ENCODE measurements at places on chromosomes 5 and 9.
A peak's percentile ranks its signal among the peaks of the same experiment; 100 is the strongest.

GRCh38 chr5:83510260-83510659 is 38.7 kb downstream of the VCAN start:
- DNase-seq, result no peak

GRCh38 chr9:82968816-82969215 is 94.1 kb downstream of the RASEF start:
- DNase-seq, result no peak

DNA sequence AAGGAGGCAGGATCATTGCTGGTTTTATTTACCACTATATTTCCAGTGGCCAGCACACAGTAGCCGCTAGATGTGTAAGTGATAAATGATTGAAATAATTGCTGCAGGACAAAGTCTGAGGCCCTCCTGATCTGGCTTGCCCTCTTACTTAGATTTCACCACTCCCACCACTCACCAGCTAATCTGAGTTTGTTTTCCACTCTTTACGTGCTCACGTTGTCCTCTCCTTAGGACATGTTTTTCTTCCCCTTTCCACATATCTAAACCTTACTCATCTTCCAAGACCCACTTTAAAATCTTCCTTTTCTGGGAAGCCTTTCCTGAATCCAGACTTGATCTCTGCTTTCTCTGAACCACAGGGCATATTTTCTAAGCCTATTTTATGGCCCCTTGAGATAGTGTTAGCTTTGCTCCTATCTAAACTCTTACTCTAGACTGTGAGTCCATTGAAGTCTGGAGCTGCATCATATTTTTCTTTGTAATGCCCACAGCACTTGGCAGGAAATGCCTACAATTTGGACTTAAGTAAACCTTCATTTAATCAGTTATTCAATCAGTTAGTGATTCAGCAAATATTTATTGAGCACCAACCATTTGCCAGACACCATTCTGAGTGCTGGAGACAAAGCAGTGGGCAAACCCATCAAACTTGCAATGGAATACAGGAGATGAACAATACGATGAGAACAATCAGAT is 2.4 kb downstream of the TLR4 start:
- no peak for DNase-seq

GRCh38 chr9:113876151-113876992 is at the start of gene ZNF618:
ZNF618 (plus strand) TSS chr9:113876309; CDS start chr9:113876381, 72 bp downstream.
- DNase-seq, result peak; percentile 29

DNA sequence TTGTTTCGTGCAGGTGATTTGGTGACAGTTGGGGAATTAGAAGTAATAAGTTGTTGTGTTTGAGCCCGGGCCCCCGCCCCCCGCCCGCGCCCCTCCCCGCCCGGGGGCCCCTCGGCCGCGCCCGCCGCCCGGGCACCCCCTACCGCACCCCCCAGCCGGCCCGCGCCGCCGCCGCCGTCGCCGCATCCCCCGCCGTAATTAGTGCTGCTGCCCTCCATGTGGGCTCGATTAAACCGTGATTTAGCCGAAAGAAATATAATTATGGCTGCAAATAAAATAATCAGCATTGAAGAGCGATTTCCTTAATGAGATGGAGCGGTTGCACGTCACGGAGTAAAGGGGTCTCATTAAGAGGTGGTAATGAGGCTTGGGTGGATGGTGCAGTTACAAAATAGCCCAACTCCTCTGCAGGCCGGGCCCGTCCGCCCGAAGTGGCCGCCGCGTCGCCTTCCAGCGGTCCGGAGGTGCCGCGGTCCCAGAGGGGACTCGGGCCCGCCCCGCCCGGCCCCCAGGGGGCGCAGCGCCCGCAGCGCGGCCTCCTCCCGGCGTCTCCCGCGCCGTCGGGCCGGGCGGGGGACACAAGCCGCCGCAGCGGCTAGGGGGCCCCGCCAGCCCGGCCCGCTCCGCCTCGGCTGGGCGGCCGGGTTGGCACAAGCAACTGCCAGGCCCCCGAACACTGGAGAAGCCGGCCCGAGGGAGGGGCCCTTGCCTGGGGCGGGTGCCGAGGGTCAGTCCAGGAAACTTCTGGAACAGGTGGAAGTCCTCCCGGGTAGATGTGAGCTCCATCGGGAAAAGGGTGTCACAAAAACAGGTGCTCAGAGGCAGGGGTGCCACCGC is 6.9 kb upstream of the OTP start:
- DNase-seq, result peak; percentile 28

DNA sequence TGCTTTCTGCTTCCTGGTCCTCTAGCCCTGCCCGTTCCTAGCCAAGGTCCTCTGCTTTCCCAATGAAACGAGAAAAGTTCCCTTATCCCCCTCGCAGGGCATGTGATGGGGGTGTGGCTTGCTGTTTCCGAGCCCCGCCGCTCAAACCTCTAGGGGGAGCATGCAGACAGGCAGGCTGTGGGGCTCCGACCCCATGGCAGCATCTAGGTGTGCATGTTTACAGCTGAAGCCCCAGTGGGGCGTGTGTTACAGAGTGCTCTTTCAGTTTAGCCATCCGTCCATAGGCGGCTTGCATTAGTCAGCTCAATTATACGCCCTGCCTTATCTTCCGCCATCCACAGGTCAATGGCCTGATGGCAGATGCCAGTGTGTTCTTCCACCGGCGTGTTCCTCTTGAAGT is 48.3 kb upstream of the SPATA31E1 start:
- DNase-seq, result peak; percentile 8

- DNase-seq, result no peak
Measured at GRCh38 chr5:179355976-179356974, 11.0 kb upstream of the ADAMTS2 start.

- DNase-seq, result no peak
Measured at GRCh38 chr9:126874546-126875314, 14.3 kb downstream of the ZBTB34 start.

GRCh38 chr5:122263352-122264030 is 48.5 kb upstream of the SNCAIP start:
- no peak for DNase-seq

DNA sequence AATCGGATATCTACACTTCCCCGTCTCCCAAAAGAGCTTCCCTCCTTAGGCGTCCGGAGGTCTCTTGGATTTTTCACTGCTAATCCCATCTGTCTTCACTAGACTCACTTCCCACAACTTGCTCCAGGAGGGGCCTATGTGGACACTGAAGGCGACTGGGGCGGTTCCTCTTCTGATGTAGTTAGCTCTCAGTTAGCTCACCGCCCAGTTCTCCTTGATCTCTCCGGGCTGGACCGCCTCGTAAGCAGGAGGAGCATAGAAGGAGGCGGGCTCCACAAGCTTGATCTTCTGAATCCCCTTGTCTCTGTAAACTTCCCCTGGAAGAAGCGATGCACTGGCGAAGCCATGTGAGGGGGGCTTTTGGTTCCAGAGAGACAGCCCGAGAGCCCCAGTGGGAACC is 112.0 kb upstream of the SELENOP start:
- DNase-seq, result no peak

GRCh38 chr9:42396318-42396717 is 212.9 kb downstream of the SPATA31A6 start:
- no peak for DNase-seq

DNA sequence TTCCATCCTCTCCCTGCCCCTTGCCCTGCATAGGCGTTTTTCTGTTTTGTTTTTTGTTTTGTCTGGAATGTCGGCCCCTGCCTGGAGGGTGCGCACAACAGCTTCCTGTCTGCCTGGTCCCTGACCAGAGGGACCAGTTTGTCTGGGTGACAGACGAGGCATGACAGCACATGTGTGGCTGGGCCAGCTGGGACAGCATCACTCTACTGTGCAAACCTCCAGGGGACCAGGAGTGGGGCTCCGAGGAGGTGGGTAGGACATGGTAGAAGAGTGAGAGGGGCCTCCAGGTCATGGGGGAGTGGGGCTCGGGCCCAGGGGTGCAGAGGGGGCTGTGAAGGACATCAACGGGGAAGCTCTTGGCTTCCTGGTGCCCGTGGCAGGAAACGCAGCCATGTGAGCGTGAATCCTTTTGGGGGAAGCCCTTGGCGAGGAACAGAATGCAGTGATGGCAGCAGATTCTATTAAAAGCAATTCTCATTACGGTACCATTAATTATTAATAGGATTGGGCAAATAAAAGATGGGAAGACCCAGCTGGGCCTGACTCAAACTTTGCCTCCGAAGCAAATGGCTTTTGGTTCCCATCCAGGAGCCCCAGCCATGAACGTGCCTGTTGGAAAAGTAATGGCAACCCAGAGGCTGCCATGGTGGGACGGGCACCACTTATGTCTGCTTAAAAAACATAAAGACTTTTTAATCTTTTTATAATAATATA is 184.4 kb upstream of the IER5L start:
- DNase-seq, result no peak

GRCh38 chr9:81455462-81456219 is 233.7 kb downstream of the TLE1 start:
- no peak for DNase-seq

GRCh38 chr5:153964880-153965645 is 73.6 kb downstream of the FAM114A2 start:
- peak; percentile 55 for DNase-seq

GRCh38 chr9:18829873-18830272 is 203.1 kb downstream of the SAXO1 start:
- no peak for DNase-seq

GRCh38 chr5:13350767-13351166 is 593.7 kb downstream of the DNAH5 start:
- DNase-seq, result no peak

GRCh38 chr9:100640447-100641050 is 62.7 kb downstream of the CAVIN4 start:
- no peak for DNase-seq

DNA sequence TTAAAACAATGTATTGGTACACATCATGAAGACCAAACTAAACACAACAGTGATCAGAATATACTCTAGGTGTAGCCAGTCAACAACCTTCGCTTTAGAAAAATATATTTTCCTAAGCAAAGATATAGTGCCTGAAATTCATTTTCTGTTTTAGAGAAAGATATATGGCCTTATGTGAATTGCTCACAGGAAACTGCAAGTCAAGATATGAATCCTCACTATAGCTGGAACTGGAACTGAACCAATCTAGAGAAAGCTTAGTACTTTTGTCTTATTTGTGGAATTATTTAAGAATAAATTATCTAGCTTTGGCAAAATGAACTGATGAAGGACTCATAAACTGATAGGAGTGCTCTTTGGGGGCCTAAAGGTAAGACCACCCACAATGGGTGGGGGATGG is 27.3 kb downstream of the GZMK start:
- no peak for DNase-seq

DNA sequence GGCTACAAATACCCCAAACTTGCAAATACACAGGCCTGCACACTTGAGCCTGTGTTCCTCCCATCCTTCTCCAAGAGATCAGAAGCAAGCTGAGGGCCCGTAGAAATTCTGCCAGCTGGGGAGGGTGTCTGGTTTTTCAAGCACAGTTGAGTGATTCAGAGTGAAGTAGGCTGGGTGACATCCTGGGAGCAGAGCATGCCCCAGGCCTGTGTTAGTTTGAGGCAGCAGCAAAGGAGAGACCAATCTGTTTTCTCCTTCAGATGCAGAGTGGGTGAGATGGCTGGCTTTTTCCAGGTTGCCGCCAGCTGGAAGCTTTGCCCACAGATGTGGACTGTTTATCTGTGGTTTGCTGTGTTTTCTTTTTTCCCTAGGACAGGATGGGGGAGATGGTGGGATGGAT is 63.1 kb downstream of the RCL1 start:
- no peak for DNase-seq

GRCh38 chr5:55446640-55447351 is 88.0 kb downstream of the PLPP1 start:
- no peak for DNase-seq

DNA sequence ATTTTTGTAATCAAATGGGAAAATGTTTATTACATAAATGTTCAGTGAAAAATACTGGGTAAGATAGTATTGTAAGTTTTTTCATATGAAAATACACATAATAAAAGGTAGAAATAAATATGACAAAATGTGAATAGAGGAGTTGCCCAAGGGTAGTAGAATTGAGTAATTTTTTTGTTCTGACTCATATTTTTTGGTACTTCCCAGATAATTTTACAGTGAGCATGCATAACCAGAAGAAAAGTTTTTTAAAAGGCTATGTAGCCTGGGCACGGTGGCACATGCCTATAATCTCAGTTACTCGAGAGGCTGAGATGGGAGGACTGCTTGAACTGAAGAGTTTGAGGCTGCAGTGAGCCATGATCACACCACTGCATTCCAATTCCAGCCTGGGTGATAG is 116.9 kb downstream of the PIP5K1B start:
- no peak for DNase-seq

- no peak for DNase-seq
Measured at GRCh38 chr9:120950421-120951388, 24.1 kb upstream of the TRAF1 start.

DNA sequence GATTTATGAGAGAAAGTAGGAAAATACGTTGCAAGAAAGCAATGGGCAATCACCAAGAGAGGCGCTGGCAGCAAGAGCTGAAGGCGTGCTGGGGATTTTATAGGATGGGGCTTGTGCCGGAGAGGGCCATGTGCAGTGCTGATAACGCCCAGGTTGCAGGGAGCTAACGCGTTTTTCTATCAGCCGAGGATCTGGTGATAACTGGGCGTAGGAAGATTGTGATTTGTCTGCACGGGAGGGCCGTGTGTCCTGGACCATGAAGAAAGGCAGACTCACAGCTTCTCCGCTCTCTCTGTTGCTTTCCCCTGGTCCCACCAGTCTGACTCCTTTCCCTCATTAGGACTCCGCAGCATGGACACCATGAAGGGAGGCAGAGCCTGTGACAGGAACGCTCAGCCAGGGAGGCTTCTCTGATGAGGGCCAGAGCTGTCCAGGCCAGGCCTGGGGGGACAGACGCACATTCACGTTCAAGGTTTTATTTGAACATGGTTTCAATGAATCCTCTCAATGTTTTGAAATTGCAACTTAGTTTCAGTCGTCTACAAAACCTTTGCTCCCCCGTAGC is 11.9 kb upstream of the CACNA1B start:
- DNase-seq, result no peak

DNA sequence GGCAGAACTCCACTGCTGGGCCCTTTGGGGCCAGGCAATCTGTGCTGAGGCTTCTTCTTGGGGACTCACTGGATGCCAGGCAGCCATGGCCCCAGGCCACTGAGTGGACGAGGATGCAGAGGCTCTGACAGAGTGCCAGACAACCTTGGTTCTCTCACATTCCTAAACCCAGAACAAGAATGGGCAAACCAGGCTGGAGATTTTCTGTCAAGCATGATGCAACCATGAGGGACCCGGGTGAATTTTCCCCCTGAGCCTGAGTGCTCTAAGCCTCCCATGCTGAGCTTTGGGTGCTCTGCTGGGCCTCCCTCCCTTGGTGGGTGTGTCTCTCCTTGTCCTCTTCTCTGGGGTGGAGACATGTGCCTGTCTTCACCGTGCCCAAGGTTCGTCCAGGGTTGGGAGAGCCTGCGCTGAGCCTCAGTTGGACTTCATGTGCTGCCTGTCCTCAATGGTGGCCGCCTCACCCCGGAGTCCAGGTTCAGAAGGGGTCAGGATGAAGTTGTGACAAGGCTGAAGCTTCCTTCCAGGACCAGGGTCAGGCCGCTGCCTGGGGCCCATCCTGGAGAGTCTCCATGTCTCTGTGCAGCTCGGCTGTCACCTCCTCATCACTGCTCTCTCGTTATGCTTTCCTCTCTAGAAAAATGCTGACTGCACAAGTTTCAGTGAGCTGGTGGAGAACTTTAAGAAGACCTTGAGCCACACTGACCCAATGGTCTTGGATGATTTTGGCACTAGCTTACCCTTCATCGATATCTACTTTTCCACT is 24.1 kb downstream of the PITX1 start:
- DNase-seq, result no peak
